PC-9 (cell line): ENCODE measurements at places on chromosomes 5 and 9.
A peak's percentile ranks its signal among the peaks of the same experiment; 100 is the strongest.

DNA sequence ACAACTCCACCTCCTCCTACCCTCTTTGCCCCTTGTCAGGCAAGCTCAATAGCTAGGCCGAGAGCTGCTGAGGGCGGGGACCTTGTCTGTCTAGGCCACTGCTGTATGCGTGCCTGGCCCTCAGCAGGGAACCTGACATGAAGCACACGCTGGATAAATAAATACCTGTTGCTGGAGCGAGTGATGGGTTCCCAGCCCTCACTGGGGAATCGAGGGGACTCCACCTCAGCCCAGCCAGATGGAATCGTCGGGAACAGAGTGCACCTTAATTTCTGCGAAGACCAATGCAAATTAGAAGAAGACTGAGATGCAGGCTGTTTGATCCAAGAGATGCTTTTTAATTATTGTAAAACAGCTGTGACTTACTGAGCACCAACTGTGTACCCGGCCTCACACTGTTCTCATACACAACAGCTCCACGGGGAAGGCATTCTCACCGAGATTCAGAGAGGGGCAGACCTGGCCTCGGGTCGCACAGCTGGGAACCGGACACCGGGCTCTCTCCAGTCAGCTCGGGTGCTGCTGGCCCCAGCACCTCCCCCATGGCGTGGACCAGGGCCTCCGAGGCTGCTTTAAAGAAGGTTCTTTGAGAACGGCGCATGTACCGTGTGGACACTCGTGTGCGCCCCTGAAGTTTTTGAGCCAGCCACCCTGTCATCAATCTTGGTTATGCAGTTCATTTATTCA lies 109.7 kb upstream of the IER5L start:
- H3K4me1 ChIP-seq: no peaks in the 10 kb centered on the region
- DNase-seq: no peak
- H3K36me3 ChIP-seq: no peaks in the 10 kb centered on the region
- no peak overlapping the region for H3K27ac ChIP-seq
- H3K27me3 ChIP-seq: no peaks in the 10 kb centered on the region
- H3K4me3 ChIP-seq: no peak overlapping the region

DNA sequence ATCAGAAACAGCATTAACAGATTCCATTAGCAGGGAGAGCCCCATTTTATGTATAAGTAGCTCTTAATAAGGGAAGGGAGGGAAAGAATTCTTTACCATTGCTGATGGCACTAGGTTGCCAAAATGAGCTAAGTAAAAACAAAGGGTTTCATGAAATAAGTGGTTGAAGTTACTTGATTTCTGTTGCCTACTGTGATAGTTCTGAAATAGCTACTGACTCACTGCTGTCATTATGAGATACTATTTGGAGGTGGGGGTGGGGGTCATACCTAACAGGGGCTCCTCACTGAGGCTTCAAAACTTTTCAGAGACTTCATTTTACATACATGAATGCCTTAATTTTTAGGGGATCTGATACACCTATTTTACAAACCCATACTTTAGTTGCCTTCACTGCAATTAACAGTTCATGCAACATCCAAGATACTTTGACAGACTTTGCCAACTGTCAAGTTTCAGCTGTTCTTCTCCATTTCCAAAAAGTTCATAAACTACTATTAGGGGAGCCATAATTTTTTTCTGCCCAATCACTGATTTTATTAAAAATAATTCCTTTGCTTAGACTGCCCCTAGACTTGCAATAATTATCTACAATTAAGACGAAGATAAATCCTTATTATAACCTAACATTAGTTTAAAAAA lies 4.6 kb downstream of the HOMER1 start:
- no peaks in the 10 kb centered on the region for H3K27me3 ChIP-seq
- no peak overlapping the region for H3K27ac ChIP-seq
- H3K4me3 ChIP-seq: peak overlapping the region; percentile 4; the same call in 1 of the 2 replicates
- H3K36me3 ChIP-seq: no peaks in the 10 kb centered on the region

GRCh38 chr9:87898151-87898550 lies 15.5 kb downstream of the SPATA31E1 start:
- no peaks in the 10 kb centered on the region for H3K27me3 ChIP-seq
- H3K27ac ChIP-seq: no peak overlapping the region
- DNase-seq: no peak
- H3K36me3 ChIP-seq: no peaks in the 10 kb centered on the region
- H3K4me1 ChIP-seq: no peaks in the 10 kb centered on the region

DNA sequence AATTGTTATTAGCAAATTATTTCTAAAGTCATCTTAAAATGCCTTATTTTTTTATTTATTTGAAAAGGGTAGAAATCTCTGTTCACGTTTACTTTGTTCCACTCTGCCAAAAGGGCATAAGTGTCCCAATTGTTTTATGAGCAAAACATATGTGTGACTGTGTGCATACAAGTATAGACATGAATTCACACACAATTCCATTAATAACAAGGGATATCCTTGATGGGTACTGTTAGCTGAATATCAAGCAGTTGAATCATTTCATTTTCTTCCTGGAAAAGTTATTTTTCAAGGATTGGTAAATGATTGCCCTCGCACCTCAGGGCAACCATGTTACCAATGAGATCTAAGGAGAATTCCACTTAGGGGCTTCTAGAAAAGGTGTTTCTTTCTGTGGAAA lies 92.1 kb upstream of the TAF11L2 start:
- no peak overlapping the region for H3K27ac ChIP-seq
- no peaks in the 10 kb centered on the region for H3K36me3 ChIP-seq
- H3K27me3 ChIP-seq: peaks cover 8% of the 10 kb centered on the region; the same call in 1 of the 2 replicates
- peaks cover 13% of the 10 kb centered on the region; the same call in 1 of the 2 replicates for H3K4me1 ChIP-seq
- no peak overlapping the region for H3K4me3 ChIP-seq

DNA sequence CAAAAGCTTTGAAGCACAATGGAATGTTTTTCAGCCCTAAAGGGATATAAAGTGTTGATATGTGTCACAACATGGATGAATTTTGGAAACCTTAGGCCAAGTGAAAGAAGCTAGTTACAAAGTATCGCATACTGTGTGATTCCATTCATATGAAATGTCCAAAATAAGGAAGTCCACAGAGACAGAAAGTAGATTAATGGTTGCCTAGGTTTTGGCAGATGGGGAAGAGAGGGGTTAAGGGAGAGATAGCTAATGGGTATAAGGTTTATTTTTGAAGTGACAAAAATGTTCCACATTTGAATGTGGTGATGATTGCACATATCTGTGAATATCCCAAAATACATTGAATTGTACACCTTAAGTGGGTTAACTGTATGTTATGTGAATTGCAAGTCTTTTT lies 57.5 kb upstream of the MCCC2 start:
- H3K4me3 ChIP-seq: no peak overlapping the region
- H3K27ac ChIP-seq: no peak overlapping the region
- peaks cover 5% of the 10 kb centered on the region; the same call in 1 of the 2 replicates for H3K36me3 ChIP-seq
- no peaks in the 10 kb centered on the region for H3K27me3 ChIP-seq
- H3K4me1 ChIP-seq: no peaks in the 10 kb centered on the region
- DNase-seq: no peak
